Colonic mucosa (tissue), 4 donors: ENCODE measurements at places on chromosomes 6 and 20. TPM values are rescaled to one million over a fixed set of nuclear protein-coding genes. Genes with fewer than 3 reads are reported as not detected.

DNA sequence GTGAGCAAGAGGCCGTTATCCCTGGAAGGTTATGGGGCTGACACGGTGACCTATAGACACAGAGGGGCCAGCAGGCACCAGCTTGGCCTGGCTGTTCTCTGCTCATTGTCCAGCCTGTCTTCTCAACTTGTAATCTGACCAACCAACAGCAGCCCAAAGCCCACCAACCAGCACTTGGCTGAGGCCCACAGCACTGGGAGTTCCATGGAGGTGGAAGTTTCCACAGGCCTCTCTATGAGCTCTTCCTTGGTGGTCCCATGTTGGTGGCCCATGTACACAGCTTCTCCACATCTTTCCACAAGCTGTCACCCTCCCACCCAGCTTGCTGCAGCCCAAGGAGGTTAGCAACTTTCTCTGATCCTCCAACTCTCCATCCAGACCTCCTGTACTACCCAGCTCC lies 56.2 kb upstream of the KLHL31 start:
- no peak for DNase-seq

DNA sequence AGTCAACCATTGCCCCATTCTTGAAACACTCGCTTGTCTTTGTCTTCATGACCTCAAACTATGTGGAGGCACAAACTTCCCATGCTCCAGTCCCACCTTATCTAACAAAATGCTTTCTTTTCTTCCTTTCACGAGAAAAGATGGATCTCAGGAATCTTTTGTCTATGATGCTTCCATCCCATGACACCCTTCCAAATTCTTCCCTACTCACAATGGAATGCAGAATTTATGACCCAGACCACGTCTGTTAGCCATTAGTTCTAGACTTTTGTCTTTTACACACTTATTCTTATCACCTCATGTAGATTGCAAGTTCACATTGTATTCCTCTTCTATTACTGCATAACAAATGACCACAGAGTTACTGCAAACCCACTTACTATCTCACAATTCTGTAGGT lies 24.2 kb upstream of the LAMP5 start:
- no peak for DNase-seq

GRCh38 chr6:156919370-156919769 lies 142.2 kb downstream of the ARID1B start:
- DNase-seq = no peak

The DHX16 gene
- 25.9 TPM for total RNA-seq

- DNase-seq = peak; percentile 65
Observed at GRCh38 chr6:136846046-136846445, 23.7 kb downstream of the PEX7 start.

DNA sequence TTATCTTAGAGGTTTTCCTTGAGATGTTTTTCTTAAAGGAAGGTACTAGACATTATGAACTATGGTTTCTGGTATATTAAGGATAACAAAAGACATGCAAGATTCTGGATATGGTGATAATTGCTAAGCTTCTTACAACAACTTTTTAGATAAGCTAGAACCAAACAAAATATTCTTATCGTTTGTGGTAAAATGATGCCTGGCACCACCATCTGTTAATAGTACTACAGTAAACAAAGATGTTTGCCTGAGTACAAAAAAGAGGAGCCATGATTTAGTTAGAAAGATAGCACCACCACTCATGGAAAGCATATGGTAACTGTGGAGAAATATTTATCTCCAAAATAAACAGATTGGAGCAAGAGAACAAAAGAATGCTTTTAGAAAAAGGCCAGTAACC lies 747.3 kb downstream of the COL12A1 start:
- DNase-seq = no peak

The SLPI gene
- total RNA-seq = 113 TPM

DNA sequence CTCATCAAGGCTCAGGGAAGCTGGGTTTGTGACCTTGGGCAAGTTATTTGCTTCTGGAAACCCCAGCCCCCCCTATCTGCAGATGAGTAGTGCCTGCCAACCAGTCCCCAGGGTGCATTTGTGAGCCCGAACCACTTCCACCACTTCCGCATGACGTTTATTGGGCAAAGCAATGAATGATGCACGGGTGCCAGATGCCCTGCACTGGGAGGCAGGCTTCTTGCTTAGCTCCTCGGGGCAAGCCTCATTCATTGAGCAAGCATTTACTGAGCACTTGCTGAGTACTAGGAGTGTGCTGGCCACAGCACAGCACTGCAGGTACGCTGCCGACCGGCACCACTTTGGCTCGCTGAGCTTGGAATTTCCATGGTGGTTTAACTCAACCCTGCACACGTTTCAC lies 60.2 kb downstream of the GNAS-AS1 start:
- no peak for DNase-seq

DNA sequence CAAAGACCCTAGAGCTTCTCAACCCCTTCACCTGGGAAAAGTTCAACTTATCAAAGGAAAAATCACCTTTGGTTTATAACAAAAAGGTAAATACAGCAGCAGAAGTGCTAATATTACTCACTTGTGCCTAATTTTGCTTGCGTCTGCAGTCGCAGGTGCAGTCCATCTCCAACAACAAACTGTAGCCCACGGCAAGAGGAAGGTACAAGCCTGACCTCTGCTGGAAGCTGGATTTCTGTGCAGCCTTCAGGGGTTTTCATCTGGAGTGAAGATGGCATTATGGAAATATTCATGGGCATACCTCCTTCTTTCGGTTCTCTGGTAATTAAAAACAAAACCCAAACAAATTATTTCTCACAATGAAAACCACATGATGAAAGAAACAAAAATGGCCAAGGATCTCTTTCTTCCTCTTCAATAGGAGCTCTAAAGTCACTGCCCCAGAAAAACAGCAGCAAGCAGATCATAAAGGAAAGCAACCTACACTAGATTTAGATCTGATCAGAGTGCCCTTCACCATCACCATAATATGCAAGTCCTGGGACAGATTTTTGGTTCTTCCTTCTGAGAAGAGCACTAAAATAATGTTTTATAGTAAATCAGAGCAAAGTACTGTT lies 7.8 kb downstream of the UBE3D start:
- peak; percentile 38 for DNase-seq

GRCh38 chr20:16317445-16318362 lies 255.5 kb downstream of the KIF16B start:
- DNase-seq = no peak

- DNase-seq = peak; percentile 6
Observed at GRCh38 chr20:58065508-58066361, 162.7 kb downstream of the ANKRD60 start.

The PRRT1 gene
- total RNA-seq = 0.90 TPM

GRCh38 chr20:25256226-25256859 lies 8.5 kb downstream of the PYGB start:
- peak; percentile 14 for DNase-seq

- peak; percentile 62 for DNase-seq
Observed at GRCh38 chr20:49794336-49795134, 18.1 kb upstream of the SLC9A8 start.

- DNase-seq = no peak
Observed at GRCh38 chr6:90805619-90806155, 218.8 kb upstream of the MAP3K7 start.

The TREM2 gene
- not detected for total RNA-seq

The PRDM13 gene
- total RNA-seq = not detected

The RSPH3 gene
- total RNA-seq = 19.8 TPM

GRCh38 chr6:320351-321157 lies 28.3 kb downstream of the DUSP22 start:
- no peak for DNase-seq

DNA sequence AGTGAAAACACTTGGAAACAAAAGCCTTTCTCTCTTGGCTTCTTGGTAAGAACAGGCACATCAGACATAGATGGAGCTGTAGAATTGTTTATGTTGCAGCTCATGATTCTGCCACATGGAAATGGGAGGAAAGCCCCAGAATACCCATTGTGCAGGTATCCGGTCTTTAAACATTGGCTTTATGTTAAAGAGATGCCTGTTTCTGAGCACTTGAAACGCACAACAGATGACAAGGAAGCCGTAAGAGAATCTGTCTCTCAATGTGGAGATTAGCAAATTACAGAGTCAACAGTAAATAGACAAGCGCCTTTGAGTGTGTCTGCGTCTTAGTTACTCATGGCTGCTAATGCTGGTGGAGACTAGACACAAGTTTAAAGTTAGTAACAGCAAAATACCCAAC lies 10.5 kb downstream of the TNFAIP3 start:
- no peak for DNase-seq

DNA sequence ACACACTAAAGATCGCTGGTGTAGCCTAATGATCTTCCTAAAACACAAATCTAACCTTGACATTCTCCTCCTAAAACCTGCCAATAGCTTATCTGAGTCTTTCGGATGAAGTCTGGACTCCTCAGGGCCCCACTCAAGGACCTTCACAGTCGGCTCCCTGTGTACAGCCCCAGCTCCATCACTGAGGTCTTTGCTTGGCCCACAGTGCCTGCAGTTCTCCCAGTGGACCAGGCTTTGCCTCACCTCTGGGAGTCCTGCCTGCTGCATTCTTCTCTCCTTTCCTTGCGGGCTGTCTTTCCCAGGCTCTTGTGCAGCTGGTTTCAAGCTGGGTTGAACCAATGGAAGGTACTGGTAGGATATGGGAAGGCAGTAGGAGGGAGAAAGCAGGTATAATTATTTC lies 122.6 kb upstream of the FERMT1 start:
- DNase-seq = no peak

GRCh38 chr6:166073082-166073481 lies 94.6 kb downstream of the TBXT start:
- DNase-seq = no peak

DNA sequence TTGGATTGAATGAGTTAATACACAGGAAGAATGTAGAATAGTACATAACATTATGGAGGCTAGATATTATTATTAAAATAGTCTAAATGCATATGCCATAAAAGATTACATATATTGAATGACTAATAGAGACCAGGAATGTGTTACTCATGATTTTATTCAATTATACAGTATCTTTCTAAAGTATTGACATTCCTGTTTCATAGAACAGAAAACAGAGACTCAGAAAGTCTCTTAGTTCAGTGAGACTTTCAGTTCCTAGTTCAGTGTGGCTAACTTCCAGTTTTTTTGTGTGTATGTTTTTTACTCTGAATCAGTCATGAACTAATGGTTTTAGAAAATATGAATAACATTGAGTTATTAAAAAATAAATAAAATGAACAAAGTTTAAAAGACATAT lies 34.6 kb upstream of the TMEM244 start:
- no peak for DNase-seq

GRCh38 chr6:75065523-75065922 lies 140.3 kb downstream of the COL12A1 start:
- DNase-seq = no peak
